ENCODE measurements at places on chromosomes 4 and X. TPM values are rescaled to one million over a fixed set of nuclear protein-coding genes. Genes with fewer than 3 reads are reported as not detected.

The TASL gene
- total RNA-seq = not detected

The GSPT2 gene
- 5.1 TPM for total RNA-seq

The TECRL gene
- not detected for total RNA-seq

The TLR1 gene
- 0.78 TPM for total RNA-seq

The MAGEB2 gene
- total RNA-seq = not detected

The TMPRSS11F gene
- 8.7 TPM for total RNA-seq

The GPR119 gene
- not detected for total RNA-seq

The TSPAN5 gene
- total RNA-seq = 24.0 TPM

The MUC7 gene
- total RNA-seq = not detected

The USP53 gene
- total RNA-seq = 48.8 TPM

The NSUN7 gene
- 3.6 TPM for total RNA-seq

The BEX3 gene
- 92.6 TPM for total RNA-seq

The PRR32 gene
- not detected for total RNA-seq

The PDCL2 gene
- 0.34 TPM for total RNA-seq

The PRDM8 gene
- total RNA-seq = 0.36 TPM

The UGT2B10 gene
- not detected for total RNA-seq

The XKRX gene
- 1.0 TPM for total RNA-seq

The NMU gene
- total RNA-seq = 4.7 TPM

The PCDH10 gene
- under 0.01 TPM for total RNA-seq

The PPEF2 gene
- total RNA-seq = not detected

The SPANXN4 gene
- total RNA-seq = not detected

The MBNL3 gene
- total RNA-seq = 10.2 TPM

The TKTL2 gene
- total RNA-seq = not detected

The HS3ST1 gene
- 14.2 TPM for total RNA-seq

The ZFYVE28 gene
- 0.93 TPM for total RNA-seq

The ELK1 gene
- 13.0 TPM for total RNA-seq

The SETD7 gene
- 76.9 TPM for total RNA-seq

The HNRNPH2 gene
- total RNA-seq = 79.2 TPM

The CXCL13 gene
- not detected for total RNA-seq

The AREG gene
- 714 TPM for total RNA-seq

The TGIF2LX gene
- not detected for total RNA-seq

The ANXA10 gene
- not detected for total RNA-seq

The CCSER1 gene
- total RNA-seq = 9.6 TPM

The NHS gene
- 3.4 TPM for total RNA-seq

The GPC4 gene
- 0.34 TPM for total RNA-seq

The ZNF157 gene
- total RNA-seq = 0.07 TPM

The TDO2 gene
- total RNA-seq = under 0.01 TPM

The PDE6B gene
- 1.0 TPM for total RNA-seq

The RBM47 gene
- 42.7 TPM for total RNA-seq

The LDB2 gene
- total RNA-seq = not detected
